ENCODE measurements at places on chromosomes 1 and 21.

DNA sequence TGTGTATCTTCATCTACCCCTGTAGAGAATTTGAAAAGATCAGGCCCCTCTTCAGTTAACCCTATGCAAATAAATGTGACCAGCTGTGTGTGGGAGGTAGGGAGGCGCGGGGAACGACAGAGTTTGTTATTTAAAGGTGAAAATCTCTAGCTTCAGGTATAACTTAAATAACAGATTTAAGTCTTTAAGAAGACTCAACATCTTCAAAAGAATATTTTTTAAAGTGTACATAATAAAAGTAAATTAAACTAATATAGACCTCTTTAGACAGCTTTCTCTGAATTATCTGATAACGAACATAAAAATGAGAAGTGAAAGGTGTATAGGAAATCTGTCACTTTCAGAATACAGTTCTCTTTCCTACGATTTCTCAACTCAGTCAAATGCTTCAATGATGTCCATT, 16.0 kb downstream of the ANGPTL3 start:
- DNase-seq, result no peak

GRCh38 chr1:40820911-40821693, 37.5 kb downstream of the KCNQ4 start:
- no peak for DNase-seq

DNA sequence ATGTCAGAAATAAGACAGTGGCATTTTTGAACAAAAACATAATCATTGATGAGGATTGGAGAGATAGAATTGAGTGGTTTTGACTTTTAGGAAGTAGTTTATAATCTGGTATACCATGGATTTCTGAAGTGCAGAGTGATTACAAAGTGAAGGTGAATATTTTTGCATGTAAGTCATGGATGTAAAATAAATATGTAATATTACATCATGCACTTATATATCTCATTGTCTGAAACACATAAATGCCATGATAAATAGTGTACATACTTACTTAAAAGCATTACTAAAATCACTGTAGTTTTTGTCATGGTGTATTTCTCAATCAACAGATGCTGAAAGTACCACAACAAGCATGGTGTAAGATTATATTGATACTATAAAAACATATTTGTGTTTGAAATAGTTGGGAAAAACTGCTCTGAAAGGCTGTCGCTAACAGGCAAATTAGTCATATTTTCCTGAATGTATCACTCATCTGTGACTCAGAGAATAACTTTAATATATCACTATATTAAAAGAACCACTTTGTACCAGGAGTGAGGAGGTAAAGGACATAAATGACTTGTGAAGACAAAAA, 24.8 kb upstream of the RGS18 start:
- no peak for DNase-seq

DNA sequence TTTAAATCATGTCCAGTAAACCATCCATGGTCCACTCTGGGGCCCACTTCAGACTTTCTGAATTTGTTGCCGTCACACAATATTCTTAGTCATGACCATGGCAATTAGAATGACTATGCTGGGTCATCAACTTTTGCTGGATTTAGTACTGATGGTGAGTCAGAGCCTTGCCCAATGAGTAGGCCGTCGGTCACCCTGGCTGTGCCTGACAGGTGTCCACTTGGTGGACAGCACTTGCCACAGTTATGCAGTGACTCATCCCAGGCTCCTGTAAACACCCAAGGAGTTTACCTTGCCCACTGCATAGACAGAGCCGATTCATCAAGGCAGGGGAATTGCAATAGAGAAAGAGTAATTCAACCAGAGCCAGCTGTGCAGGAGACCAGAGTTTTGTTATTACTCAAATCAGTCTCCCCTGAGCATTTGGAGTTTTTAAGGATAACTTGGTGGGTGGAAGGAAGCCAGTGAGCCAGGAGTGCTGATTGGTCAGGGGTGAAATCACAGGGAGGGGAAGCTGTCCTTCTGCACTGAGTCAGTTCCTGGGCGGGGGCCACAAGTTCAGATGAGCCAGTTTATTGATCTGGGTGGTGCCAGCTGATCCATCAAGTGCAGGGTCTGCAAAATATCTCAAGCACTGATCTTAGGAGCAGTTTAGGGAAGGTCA, 333.8 kb downstream of the PTPRU start:
- DNase-seq, result no peak

DNA sequence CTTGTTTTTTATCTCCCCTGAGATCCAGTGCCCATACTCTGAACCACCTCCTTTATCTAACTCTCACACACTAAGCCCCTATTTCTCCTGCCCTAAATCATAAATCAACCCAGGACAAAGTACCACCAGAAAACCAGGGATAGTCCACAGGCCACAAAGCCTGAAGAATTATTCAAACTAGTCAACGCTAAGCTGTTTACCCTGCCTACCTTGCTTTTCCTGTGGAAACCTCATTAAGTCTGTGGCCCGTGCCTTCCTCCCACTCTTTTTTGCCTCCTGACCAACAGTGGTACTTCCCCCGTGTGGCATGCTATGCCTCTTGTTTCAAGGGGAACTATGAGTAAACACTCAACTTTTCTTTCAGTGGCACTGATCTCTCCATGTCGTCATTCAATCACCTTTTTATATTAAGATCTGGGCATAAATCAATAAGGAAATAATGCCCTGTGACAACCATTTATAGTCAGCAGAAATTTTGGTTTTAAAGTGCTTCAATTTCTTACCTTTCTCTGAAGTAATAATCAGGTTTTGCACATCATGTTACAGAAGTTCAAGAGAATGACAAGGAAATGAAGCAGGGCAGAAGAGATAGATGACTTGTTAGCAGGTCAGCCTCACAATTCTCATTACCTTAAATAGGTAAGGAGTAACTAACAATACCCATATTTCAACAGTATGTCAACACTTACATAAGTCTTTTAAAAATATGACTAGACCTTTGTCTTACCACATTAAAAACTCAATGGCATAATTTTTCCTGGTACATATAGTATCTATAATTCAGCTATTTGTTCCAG, 32.1 kb downstream of the EYA3 start:
- peak; percentile 81 for DNase-seq

DNA sequence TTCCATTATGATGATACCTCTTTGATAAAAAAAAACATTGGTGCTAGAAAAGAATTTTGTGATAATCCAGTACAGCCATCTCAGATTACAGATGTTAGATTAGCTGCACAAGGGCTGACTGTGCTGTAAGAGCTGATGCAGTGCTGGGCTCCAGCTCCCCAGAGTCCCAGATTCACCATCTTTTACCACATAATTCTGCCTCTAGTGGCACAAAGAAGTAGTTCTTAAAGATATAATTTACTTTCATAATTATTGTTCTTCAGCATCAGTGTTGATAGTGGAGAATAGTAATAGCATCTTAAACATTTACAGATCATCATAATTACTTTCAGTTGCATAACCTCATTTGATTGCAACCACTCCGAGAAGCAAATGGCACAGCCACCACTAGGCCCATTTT, 262.1 kb downstream of the BRINP2 start:
- peak; percentile 1 for DNase-seq

GRCh38 chr1:90143591-90143990, 148.7 kb downstream of the ZNF326 start:
- DNase-seq, result no peak

GRCh38 chr1:10338611-10339010, 60.3 kb upstream of the PGD start:
- no peak for DNase-seq

DNA sequence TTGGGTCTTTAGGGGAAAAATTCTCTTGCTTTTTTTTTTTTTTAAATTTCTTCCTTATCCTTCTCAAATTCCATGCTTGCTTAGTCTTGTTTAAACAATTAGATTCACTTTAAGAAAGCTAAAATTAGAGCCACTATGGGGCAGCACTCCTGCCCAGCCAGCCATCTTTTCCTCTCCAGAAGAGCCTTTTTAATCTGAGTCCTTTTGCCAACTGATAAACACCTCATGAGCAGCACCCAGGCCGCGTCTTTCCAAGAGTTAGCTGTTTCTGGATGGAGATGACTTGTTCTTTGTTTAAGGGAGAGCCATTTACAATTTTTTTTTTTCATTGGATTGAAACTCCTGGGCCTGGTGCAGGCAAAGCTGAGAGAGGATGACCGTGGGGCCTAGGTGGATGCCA, 53.3 kb upstream of the TSPAN2 start:
- no peak for DNase-seq

DNA sequence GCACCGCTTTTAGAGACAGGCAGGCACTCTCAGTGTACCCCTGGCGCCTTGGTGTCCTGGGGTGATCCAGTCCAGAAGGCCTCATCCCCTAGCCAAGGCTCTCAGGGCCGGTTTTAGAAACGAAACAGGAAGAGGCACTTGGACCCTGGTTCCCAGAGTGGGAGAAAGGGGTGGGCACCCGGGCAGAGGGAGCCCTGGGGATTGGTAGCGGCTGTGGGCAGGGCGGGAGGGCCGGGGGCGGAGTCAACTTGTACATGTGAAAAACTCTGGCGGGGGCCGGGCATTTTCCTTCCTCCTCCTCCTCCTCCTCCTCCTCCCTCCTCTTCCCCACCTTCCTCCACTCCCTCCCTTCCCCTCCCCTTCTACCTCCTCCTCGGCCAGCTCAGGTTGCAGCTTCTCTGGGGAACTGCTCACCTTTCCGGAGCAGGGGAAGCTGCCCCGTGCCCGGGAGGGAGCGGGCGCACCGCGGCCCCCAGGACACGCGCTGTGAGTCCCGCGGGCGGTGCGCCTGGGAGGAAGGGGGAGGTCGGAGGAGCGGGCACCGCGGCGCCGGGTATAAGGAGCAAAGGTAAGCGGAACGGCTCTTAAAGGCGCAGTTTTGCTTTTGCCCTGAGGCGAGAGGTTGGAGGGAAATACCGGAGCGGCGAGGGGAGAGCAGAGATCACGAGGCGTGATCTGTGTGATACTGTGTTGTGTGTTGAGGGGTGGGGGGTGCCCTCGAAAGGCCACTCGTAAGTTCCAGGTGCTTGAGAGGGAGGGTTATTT, at the start of gene CDK18:
CDK18 (plus strand) TSS at position 359 of the 765 bp plus-strand sequence. CDS start 18,499 bp downstream, outside the sequence.
- DNase-seq, result peak; percentile 32

DNA sequence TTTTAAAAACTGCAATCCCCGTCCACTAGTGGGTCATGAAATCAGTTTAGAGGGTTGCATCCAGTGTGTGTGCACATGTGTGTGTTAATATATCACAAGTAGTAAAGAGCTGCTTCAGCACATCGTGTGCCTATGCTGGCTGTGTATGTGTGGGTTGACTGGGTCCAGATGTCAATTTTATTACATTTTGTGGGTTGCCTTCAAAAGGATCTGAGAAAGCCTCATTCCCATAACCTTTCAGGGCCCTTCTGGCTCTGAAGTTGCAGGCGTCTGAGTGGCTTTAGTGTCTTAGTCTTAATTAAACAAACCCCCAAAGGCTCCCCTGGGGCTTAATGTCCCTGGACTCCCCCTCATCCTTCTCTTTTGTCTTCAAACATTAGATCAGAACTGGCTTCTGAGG, 19.8 kb downstream of the PLA2G2D start:
- DNase-seq, result no peak

DNA sequence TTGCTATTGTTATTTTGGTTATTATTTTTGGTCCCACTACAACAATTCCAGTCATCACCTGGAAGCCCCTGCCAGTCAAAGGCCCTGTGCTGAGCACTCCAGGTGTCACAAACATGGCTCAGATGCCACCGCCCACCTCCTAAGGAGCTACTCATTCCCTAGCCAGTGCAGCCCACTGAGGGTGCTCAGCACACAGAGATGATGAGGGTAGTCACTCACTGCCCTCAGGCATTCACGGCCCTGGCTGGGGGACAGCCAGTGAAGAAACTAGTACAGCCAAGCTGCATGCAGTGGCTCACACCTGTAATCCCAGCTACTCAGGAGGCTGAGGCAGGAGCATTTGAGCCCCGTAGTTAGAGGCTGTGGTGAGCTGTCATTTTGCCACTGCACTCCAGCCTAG, 42.3 kb downstream of the NIPAL3 start:
- no peak for DNase-seq

DNA sequence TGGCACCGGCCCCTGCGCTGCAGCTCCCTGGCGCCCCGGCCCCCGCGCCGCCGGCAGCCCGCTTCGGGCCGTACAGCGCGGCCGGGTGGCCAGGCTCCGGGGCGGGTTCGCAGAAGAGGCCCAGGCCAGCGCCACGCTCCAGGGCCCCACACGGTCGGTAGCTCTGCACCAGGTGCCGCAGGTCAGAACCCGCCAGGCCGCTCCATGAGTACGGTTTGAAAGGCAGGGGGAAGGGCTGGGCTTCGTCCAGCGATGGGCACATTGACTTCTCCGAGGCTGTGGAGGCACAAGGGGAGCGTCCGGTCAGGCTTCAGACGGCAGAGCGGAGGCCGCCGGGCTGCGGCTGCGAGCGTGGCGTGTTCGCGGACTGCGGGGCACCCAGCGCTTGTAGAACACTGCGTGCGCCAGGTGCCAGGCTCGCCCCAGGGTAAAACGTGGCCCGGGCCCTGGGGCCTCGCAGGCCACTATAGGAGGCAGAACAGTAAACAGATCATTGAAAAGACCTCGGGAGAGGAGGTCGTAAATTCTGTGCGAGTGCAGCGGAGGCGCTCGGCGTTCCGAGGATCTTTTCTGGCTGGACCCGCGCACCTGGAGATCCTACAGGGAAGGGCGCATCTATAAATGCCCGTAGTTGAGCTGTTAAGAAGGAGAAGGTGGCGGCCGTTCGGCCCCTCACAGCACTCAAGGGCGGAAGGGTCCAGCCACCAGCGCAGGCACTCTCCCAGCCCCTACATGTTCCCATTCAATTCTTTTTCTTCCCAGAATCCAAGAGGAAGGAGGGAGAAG, 5.7 kb downstream of the GFI1 start:
- DNase-seq, result no peak

DNA sequence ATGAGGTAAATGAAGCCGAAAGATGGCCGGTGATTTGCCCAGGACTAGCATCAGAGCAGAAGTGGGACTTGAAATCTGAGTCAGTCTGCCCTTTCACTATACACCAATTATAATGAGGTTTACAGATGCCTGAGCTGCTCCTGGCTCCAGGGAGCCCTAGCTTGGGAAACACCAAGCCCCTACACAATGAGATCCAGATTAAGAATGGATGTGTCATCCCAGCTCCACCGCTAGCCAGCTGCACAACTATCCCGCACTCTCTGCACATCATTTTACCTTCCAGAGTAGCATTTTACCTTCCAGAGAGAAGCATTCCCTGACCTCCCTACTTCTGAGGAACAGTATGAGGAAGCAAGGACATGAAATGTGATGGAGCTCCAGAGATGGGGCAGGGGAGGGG, 27.0 kb downstream of the SERTAD4 start:
- no peak for DNase-seq

- no peak for DNase-seq
These were observed 12.1 kb upstream of the GBP6 start for GRCh38 chr1:89351597-89352311.

DNA sequence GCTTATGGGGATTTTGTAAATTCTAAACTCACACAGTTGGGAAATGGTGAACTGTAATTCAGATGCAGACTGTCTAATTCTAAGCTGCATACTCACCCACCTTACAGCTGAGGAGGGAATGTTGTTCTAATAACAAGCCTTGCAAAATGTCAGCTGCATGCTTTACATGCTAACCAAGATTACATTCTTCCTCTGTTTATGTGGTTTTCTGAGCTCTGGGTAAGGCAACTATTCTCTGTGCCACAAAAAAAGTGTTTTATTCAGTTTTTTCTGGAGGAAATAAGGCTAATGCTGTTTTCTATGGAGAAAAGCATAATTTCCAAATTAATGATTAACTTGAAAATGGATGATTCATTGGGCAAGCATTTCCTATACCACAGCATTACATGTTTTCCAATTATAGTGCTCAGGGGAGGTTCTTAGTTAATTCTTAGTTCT, 64.9 kb downstream of the RGS13 start:
- DNase-seq, result no peak

GRCh38 chr21:43361127-43361492, 65.8 kb downstream of the SIK1 start:
- no peak for DNase-seq
